ENCODE measurements at places on chromosomes 3 and 15.
A peak's percentile ranks its signal among the peaks of the same experiment; 100 is the strongest.

DNA sequence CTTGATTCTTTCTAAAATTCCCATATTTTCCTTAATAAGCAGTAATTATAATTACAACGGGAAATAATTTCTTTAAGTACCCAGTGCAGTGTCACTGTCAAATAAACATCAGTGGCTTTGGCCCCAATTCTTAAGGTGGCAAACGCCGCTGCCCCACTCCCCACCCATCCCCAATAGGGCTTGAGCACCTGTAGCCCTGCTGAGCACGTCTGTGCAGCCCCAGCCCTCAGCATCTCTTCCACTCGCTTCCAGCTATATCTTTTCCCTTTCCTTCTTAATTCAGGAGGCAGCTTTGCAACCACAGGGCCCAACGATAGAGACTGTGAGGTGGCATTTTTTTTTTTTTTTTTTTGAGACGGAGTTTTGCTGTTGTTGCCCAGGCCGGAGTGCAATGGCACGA, 9.0 kb downstream of the PPM1M start:
- DNase-seq: no peak

- DNase-seq: no peak
These were observed 41.5 kb upstream of the CDV3 start for GRCh38 chr3:133531981-133532380.

- DNase-seq: no peak
These were observed 498.4 kb upstream of the UBE2E2 start for GRCh38 chr3:22704571-22705354.

DNA sequence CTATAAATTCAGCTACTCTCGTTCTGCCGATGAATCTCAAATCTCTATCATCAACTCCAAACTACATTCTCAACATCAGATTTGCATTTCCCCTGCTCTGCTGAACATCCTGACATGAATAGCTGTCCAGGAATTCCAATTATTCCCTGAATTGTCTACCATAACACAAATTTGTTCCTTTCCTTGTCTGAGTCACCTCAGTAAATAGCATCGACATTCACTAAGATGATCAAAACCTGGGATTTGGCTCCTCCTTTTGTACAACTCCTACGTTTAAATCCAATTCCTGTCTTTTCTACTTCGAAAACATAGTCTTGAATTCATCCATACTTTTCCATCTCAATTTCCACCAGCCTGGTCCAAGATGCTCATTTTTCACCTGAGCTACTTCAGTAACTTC, 107.0 kb downstream of the GREM1 start:
- no peak for DNase-seq

DNA sequence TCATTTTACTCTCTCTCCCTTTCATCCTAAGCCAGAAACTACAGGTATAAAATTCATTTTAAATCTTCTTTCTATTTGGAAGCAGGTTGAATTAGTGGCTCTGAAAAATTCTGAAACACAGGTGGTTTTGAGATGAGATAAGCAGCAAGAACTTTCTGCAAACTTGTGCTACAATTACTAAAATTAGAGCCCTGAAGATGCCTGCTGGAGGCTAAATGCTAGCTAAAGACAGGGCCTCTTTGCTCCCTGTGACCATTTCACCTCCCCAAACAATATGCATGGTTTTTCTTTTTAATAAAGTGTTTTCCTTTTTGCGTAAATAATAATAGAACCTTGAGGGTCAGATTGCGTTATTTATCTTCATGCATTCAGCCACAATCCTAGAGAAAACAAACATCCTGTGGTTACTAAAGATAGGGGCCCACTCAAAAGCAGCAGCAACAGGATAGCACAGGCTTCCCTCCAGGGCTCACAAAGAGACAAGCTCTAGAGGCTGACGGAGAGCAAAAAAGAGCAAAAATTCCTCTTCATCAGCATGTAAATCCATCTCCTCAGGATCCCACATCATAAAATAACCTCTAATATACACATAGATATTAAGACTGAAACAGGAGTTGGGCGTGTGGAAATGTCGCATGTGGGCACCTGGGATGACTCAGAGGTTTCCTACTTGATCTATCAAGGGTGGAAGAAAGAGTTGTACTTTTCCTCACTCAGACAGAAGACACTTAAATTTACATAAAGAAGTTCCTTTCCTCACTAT, 26.5 kb upstream of the CP start:
- peak; percentile 13 for DNase-seq

DNA sequence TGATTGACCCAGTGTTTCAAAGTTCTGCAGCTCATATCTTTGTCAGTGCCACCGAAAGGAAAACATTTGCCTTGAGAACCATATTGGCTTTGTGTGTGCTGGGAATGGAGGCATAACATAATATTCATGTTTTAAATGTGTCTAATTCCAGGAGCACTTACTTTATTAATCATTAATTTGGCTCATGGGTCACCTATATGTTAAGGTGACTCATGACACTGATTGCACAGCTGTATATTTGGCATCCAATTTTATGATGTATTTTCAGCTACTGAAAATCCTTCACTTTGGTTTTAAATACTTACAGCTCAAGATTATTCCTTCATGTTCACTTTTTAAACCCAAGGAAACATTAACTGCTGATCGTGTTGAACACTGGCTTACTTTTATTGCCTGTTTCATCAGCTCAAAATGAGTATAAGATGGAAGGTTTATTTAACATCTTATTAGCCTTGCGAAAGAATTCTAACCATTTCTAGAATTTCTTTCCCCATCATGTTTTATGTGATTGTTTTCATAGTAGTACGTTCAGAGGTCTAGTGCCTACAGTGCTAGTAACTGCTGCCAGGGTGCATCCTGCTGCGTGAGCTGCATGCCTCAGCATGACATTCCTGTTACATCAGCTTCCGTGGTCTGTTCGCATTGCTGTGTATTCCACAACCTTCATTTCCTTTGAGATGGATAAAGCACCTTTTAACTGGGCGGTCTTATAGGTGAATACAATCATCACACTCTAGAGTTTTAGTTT, 63.7 kb downstream of the LRCH3 start:
- no peak for DNase-seq

- DNase-seq: no peak
These were observed 29.7 kb downstream of the VGLL3 start for GRCh38 chr3:86961297-86961696.

Data from stimulated activated CD8-positive, alpha-beta memory T cell treated with anti-CD3 and anti-CD28 coated beads, Interleukin-7, amount 100 ng/mL, for 48 hours (primary cell).